Calu3 (cell line): ENCODE measurements at places on chromosomes 16 and 17. TPM values are rescaled to one million over a fixed set of nuclear protein-coding genes. Genes with fewer than 3 reads are reported as not detected.

GRCh38 chr16:67150833-67151396, at the start of gene B3GNT9:
TSS of gene B3GNT9 (minus strand) at chr16:67150998. CDS start at chr16:67150485, 513 bp downstream.
- DNase-seq, result peak; percentile 54

DNA sequence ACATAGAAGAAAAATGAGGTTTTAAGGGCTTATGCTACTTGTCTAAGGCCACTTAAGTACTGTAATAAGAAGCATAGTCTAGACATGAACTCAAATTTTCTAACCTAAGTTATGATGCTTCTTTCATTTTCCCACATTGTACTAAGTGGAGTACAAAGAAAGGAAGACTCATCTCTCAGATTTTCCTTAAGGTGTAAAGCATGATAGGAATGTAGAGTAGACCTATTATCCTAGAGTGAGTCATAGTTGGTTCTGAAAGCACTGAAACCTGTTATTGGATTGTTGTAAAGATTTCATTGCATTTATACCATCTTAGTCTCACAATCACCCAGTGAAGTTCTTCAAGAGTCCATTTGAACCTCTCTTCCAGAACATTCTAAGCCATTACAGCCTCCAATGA, 343.8 kb downstream of the TOX3 start:
- DNase-seq, result no peak

- no peak for DNase-seq
These were observed 48.0 kb downstream of the PIPOX start for GRCh38 chr17:29090750-29091605.

SHCBP1 gene
- 43.2 and 54.8 TPM in 2 replicates for total RNA-seq

HLF gene
- total RNA-seq, result 1.3 and 3.3 TPM in 2 replicates

KLHL11 gene
- 25.3 and 25.6 TPM in 2 replicates for total RNA-seq

C17orf113 gene
- total RNA-seq, result 4.2 and 4.5 TPM in 2 replicates
